ENCODE measurements at places on chromosomes 12 and 14.

- DNase-seq: no peak
Measured at GRCh38 chr14:91520138-91520537, 10.0 kb upstream of the PPP4R3A start.

GRCh38 chr12:13573698-13574321, 377.3 kb downstream of the EMP1 start:
- DNase-seq: peak; percentile 63

GRCh38 chr12:56205445-56205844, 16.2 kb upstream of the SMARCC2 start:
- no peak for DNase-seq

DNA sequence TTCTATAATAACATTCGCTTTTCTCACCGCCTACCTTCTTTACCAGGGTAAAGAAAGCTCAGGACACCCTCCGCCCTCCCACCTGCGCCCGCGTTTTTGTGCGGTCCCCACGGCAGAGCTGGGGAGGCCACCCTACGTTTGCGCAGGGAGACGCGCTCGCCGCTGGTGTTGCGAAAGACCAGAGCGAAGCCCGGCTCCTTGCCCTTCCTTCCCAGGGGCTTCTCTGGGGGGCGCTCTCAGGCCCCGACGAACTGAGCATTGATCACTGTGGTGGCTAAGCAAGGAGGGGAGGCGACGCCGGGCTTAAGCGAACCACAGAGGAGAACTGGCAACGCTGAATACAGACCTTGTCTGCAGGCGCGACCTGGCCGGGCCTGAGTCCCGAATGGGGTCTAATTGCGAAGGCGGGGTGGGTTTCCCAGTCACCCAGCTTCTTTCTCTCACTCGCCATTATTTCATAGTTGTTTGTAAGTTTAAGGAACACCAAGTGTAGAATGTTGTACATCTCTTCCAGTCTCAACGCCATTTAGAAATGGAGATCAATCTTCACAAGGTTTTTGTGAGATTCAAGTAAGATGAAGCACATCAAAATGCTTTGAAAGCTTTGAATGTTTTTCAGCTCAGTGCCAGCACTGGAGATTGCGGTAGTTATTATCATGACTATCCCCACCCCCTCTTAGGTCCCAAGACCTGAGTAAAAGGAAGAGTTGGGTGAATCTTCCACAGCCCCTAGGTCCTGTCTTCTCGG, 1.7 kb upstream of the NKX2-1 start:
- DNase-seq: no peak

DNA sequence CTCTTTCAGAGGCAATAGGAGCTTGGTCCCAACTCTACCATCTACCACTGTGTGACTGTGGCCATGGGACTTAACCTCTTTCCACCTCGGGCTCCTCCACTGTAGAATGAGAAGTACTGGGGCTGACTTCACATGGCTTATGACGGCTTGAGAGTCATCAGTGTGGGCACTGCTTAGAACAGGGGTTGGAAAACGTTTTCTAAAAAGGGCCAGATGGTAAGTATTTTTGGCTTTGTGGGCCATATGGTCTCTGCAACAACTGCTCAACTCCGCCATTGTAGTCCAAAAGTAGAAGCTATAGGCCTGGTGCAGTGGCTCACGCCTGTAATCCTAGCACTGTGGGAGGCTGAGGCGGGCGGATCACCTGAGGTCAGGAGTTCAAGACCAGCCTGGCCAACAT, 69.2 kb upstream of the LTA4H start:
- no peak for DNase-seq

DNA sequence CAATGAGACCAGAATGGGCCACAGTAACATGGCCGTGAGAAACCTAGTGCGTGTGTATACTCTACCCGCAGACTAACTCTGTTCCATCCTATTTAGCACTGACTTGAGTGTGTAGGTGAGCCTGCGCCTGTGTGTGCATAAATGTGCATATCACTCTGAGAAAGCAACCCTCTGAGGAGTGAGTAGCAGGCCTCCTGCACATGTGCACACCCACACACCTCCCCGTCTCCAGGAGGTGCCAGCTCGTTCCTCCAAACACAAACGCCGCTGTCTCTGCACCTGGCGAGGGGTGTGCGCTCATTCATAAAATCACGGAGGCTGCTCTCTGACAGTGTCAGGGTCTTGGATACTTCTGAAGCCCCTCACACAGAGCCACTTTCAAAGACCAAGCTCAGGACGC, 138.9 kb downstream of the GCH1 start:
- DNase-seq: no peak

GRCh38 chr12:4274396-4275015, 944 bp downstream of the CCND2 start:
- peak; percentile 50 for DNase-seq

DNA sequence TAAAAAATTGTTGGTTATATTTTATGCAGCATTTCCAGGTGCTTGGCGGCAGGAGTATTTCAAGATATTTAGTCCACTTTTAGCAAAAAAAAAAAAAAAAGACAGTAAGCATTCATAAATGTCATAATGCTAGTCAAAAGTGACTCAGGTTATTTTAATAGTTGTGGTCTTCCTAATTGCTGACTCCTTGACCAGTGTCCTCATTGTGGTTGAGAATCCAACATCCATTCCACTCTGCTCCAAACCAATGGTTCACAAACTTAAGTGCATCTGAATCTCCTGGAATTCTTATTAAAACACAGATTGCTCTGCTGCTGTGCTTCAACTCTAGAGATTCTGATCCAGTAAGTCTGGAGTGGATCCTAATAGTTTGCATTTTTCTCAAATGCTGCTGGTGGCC, 71.4 kb downstream of the AKAP6 start:
- no peak for DNase-seq

DNA sequence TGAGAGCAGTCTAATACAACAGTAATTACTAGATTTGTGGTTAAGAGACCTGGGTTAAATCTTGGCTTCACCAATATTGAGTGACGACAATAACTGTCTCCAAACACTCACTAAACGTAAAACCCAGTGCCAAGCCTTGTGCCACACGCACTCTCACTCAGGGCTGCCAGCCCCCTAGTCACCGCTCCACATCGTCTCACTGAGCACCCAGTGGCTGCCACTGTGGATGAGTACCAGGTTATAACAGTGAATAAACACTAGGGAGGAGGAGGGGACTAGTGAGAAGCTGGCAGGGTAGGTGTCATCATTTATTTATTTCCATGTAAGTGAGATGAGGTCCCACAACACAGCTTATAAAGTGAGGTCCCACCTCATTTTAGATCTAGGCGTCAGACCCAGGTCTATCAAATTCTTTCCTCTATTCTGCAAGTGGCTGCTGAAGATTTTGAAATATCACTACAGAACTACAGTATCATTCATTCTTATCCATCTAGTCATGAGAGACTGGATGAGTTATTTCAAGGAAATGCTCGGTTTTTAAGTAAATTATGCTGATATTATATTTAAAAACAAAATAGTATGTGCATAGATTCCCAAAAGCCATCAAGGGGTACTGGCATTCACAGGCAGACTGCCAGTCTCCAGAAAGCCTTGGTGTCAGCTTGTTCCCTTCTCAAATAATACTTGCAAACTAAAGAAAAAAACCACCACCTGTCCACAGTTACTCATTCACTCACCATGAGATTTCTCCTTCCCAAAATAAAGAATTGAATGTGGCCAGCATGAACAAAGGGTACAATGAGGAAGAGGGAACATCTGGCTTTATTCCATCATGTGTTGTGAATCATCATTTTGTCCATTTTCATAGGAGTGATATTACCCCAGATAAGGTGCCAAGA, 84.0 kb downstream of the PTPN21 start:
- no peak for DNase-seq

GRCh38 chr14:49549881-49550280, 36.3 kb downstream of the RPS29 start:
- no peak for DNase-seq

- DNase-seq: no peak
Measured at GRCh38 chr14:69848903-69849391, 30.3 kb upstream of the SMOC1 start.

- no peak for DNase-seq
Measured at GRCh38 chr12:111369496-111370220, 763 bp upstream of the PHETA1 start.

DNA sequence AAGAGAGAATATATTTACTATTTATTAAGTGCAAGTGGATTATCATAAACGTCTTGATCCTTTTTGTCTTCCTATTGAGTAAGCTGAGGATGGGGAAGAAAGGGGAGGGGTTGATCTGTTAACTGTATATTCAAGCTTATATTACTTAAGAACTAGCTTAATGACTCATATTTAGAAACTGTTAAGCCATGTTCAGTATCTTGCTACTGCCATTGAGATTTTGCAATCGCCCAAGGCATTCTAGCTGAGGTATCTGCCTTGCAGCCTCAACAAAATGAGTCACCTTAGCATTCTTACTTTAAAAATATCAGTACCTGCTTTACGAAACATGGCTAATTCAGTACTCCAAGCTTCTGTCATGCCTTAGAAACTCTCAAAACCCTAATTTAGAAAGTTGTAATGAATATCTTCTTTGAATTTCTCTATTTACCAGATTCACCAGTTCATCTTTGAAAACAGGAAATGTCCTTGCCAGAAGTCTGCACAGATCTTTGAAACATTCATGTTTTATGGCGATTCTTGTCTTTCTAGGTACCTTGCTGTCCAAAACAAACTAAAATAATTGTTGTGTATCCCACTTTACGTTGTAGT, 76.1 kb downstream of the ALG10B start:
- peak; percentile 93 for DNase-seq

DNA sequence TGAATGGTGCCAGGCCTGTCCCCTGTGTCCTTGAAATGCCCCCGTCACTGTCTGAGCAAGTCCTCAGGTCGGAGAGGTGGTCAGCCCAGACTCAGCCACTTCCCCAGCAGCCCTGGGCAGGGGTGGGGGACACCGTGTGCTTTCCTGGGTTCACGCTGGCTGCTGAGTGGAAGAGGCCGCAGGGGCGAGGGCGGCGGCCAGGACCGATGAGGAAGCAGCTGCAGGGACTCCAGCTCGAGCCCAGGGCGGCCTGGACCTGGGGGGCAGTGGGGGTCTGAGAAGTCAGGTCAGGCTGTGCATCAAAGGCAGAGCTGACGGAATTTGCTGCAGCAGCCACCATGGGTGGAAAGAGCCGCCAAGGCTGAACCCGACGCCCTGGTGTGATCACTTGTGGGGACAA, 28.4 kb downstream of the NOC4L start:
- DNase-seq: peak; percentile 56
